ENCODE measurements at places on chromosomes 1 and 21.

- peak; percentile 62 for DNase-seq
Observed at GRCh38 chr1:186236921-186237320, 138.1 kb downstream of the TPR start.

- DNase-seq, result no peak
Observed at GRCh38 chr1:115186711-115187265, 97.5 kb upstream of the TSPAN2 start.

DNA sequence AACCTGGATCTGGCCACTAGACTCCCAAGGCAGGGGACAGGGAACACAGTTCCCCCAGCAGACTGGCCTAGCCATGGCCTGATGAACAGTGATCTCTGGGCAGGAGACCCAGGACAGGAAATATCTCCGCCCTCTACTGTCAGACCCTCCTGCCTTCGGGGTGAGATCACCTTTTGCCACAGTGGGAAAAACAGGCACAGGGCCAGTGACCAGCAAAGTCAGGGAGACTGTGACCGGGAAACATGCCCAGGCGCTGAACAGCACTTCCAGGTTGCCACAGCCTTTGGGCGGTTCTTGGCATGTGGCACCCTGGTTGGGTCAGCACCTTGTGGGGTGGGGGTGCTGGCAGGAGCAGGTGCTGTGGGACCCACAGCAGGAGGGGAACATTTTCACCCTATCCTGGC lies 8.9 kb upstream of the ZNF669 start:
- no peak for DNase-seq

DNA sequence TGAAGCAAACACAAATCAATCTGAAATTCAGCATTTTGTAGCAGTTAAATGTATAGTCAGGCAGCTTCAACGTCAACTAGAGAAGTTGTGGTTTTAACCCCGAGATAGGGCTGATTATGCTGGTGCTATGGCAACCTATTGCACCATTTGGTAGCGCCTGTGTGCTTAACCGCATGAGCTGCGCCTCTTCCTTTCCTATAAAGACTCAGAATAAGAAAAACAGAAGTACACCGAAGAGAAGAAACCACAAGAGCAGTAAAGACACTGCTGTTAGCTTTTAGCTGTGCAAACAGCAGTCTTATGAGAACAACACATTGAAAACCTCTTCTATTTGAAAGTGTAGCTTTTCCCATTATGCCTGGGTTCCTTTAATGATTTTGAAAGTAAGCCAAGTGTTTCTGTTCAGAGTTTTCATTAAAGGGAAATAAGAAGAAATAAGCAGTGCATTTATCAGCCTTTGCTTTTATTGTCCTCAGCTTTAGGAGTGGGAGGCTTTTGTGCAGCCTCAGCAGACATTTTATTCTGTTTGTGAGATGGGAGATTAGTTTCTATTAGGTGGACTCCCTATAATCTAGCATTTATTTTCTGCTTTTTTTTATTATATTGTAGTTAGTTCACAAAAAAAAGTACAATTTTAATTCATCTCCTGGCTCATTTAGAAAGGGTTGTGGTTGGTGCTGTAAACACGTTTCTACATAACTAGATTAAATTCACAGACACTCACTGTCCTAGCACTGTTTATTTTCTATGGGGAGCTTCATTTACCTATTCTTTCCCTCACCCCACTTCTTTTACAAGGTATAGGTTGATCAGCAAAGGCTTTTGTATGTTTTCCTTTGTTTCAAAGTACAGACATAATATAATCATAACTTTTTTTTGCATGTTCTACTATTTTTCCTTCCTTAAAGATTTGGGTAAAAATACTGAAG lies 43.3 kb downstream of the PTPRC start:
- DNase-seq, result peak; percentile 70

DNA sequence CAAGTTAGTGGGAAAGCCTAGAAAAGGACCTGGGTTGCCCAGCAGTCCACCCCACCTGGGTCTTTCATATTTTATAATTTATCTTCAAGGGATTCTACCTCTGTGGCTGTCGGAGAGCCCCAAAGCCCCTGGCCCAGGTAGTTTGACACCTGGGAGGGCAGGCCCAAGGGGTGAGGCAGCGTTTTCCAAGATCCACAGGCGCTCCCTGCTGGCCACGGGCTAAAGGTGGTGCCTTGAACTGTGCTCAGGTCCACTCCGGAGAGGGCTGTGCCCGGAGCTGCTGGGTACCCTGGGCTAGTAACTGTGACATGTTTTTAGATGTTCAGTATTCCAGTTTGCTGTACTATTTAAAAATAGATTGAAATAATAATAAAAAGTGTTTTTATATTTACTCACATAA lies 37.2 kb upstream of the CRNN start:
- DNase-seq, result no peak

GRCh38 chr1:110783292-110783918 lies 89.5 kb upstream of the CD53 start:
- no peak for DNase-seq

DNA sequence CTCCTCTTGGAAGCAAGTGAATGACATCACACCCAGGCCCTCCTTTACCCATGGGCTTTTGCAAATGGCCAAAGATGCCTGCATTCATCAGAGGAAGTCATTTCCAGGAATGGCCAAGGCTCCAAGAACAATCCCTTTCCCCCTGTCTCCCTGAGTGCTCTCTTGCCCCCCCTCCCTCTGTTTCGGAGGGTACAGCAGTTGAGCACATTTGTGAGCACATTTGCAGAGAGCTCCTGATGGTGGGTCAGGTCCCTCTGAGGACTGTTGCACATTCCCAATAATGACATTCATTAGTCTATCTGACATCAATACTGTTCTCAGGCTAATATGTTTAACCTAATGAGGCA lies 113.4 kb downstream of the MATN1 start:
- no peak for DNase-seq

DNA sequence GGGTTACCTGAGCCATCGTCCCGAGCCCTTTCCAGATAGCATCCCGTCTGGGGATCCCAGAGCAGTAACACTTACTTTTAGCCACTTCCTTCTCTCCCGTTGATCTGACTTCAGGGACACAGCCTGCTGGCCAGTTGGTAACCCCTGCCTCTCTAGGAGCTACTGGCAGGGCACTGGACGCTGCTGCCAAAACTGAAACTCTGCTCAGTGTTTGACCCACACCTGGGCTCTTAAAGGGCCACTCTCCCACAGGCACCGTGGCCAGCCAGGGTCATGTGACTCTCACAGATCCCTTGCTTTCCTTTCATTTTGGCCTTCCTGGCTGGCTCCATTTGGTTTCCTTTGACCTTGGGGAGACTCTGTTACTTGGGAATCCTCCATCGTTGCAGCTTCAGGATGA lies at the start of gene PIGR:
Gene PIGR (minus strand): TSS at position 206 of the 400 bp plus-strand sequence. CDS start 5,935 bp downstream, outside the sequence.
- DNase-seq, result no peak

- DNase-seq, result no peak
Observed at GRCh38 chr1:82707681-82708080, 906.9 kb downstream of the ADGRL2 start.

- no peak for DNase-seq
Observed at GRCh38 chr21:35988416-35989137, 71.7 kb downstream of the SETD4 start.

- no peak for DNase-seq
Observed at GRCh38 chr1:2645776-2646175, 13.0 kb upstream of the MMEL1 start.

Data from HS-5 (cell line).